ENCODE measurements at places on chromosomes 2 and 18.

DNA sequence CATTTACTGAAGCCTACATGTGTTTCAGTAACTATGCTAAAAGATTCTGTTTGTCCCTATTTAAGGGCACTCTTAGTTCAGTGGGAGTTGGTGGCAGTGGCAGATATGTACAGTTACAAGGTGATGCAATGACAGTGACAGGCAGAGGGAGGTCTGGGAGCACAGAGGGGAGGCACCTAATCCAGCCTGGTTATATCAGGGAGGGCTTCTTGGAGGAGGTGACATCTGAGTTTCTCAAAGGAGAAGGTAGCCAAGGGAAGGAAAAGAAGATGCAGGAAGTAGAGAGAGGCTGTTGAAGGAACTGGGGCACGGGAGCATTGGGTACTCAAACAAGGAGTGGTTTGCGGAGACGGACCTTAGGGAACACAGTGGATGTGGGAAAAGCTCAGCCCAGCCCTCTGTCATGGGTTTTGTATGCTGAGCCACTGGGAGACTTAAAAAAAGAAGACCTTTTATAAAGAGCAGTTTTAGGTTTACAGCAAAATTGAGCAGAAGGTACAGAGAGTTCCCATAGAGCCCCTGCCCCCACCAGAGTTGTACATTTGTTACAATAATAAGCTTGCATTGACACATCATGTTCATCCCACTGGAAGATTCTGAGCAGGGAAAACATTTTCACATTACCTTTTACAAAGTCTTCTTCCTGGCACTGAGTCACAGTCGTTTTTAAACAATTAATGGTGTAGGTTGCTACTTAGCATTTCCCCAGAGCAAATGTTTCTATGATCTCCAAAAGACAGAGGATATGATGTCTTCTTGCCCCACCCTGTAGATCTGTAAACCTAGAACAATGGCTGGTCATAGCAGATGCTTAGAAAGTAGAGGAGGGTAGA, 83.0 kb upstream of the TAF1B start:
- DNase-seq, result no peak

DNA sequence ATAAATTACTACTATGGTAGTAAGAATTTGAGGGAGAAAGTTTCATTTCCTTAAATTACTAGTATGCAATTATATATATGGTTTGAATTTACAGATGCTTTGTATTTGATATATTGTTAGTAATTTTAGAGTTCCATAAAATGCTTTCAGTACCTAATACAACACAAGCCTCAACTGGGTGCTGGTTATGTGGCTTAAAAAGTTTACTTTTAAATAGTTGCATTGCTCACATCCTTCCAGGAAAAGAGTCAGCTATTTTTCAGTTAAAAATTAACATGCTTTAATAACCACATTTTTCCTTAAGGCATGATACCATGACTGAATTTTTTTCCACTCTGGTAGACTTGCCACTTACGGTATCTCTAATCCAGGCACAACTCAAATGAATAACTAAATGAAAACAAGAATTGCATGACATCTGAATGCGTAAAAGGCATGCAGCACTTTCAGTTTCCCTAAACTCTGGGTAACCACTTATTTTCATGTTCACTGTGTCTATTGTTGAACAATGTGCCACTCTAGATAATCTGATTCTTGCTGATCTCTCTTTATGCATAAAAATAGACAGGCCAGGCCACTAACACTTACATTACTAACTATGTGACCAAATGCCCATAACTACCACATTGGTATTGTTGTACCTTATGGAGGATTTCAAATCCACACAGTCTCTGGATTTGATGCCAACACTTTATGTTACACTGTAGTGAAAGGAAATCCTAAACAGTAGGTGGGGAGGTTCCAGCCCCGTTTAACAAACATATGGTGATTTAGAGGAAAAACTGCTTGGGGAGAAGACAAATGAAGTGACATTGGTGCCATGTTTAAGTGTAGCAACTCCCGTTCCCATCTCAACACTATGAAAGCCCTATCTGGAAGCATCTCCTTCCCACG, 35.5 kb upstream of the SLC35F5 start:
- DNase-seq, result no peak

- no peak for DNase-seq
Measured at GRCh38 chr2:74845991-74846390, 12.1 kb downstream of the HK2 start.

GRCh38 chr2:69791045-69791444, 38.4 kb upstream of the GMCL1 start:
- DNase-seq, result no peak

- DNase-seq, result no peak
Measured at GRCh38 chr2:209969692-209970091, 32.7 kb upstream of the RPE start.
